ENCODE measurements at places on chromosomes 2 and 18.

DNA sequence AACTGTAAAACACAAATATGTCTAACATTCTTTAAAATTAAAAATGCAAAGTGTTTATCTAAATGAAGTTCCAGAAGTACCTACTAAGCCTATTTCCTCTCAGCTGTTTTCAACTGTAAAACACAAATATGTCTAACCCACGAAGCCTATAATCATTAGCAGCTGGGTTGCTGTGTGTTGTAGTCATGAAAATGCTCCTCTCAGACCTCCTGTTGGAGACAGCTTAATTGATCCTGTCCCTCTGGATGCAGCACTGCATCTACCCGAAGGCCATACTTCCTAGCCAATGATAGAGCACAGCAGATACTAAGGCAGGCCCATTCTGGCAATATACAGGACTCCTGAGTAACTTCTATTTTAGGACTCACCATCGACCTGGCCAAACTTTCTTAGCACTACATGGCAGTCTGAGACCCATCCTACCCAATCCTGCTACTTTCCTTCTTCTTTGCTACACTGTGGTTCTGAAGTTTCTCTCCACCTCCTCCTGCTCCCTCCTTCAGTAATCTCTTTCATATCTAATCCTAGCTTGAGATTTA lies 92.5 kb upstream of the RBBP8 start:
- no peak for DNase-seq

- DNase-seq = no peak
Measured at GRCh38 chr2:238183821-238184220, 19.7 kb downstream of the ILKAP start.

DNA sequence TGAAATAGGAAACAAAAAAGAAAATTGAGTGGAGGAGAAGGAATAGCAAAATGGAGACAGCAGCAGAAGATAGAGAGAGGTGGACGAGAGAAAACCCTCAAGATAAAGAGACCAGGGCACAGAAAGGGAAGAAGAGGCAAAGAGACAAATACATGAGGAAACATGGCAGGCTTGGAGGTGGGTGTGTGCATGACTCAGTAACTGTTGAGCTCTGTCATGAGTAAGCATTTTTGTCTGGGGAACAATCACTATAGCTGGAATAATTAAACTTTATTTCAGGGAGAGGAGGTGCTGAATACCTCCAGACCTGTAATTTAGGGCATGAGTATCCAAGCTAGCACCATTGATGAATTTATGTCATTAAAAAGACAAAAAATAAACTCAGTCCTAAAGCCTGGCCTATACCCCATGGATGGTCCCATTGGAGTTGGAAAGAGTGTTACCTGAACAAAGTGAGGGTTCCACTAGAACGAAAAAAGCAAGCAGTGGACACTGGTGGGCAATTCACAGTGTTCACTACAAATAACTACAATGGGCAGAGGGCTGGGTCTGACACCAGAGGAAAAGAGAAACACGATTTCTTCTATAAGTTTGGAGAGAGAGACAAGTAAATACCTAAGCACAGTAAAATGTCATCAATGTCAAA lies 145.5 kb downstream of the ADCYAP1 start:
- no peak for DNase-seq

- DNase-seq = peak; percentile 3
Measured at GRCh38 chr2:201779901-201780673, 646 bp downstream of the ALS2 start.

DNA sequence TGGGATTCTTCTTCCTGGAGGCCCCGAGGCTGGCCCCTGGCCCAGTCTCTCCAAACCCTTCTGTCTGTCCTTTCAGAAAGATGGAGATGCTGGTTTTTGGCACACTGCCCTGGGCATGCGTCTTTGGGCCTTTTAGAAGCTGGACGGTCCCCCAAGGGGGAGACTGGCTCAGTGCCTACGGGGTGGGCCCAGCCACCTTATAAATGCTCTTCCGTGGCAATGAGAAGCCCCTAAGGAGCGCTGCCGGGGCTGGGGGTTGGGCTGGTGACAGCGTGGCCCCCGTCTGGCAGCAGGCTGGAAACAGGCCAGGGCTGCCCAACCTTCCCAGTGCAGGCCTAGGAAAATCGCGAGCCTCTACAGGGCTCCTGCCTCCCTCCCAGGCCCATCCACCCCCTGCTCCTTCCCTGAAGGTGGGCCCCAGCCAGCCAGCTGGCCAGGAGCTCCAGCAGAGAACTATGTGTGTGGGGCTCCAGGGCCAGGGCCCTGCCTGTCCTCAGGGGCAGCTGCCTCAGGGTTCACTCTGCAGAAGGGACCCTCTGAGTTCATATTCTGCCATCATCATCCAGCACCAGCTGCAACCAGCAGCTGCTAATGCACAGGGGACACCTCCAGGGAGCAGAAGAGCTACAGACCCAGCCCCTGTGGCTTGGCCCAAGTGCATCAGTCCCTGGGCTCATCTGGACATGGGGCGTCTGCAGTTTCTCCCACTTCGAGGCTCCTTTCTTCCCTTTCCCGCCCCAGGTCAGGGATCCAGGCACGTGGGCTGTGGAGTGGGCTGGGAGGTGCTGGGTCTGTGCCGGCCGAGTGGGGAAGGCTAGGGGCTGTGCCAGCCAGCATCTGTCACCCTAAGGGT lies 107.6 kb upstream of the OTOS start:
- no peak for DNase-seq

- DNase-seq = no peak
Measured at GRCh38 chr18:76233406-76233805, 261.6 kb downstream of the ZNF516 start.

- DNase-seq = no peak
Measured at GRCh38 chr2:187506416-187506815, 47.8 kb downstream of the TFPI start.

- DNase-seq = no peak
Measured at GRCh38 chr2:80377071-80377470, 72.5 kb upstream of the LRRTM1 start.

- no peak for DNase-seq
Measured at GRCh38 chr2:96129528-96130120, 8.7 kb downstream of the ASTL start.

DNA sequence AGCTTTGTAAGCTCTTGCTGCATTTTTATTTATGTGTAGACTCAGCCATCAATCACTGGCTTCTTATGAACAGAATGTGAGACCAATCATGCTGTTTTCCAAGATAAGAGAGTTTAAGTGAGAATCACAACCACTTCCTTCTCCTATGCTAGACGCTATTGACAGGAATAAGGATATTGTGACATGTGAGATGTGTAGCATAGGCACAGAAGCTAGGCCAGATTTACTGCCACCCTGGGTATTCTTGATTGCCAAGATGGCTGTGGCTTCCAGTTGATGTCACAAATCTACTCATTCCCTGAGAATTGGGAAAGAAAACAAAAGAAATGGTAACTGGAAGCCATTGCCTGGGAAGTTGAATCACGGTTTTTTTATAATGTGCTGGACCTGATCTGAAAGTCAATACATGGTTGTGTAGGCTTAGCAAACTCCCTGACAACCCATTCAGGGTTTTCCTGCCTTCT lies 49.9 kb downstream of the RAB27B start:
- DNase-seq = no peak

GRCh38 chr2:129393816-129394215 lies 585.6 kb upstream of the RAB6C start:
- no peak for DNase-seq

DNA sequence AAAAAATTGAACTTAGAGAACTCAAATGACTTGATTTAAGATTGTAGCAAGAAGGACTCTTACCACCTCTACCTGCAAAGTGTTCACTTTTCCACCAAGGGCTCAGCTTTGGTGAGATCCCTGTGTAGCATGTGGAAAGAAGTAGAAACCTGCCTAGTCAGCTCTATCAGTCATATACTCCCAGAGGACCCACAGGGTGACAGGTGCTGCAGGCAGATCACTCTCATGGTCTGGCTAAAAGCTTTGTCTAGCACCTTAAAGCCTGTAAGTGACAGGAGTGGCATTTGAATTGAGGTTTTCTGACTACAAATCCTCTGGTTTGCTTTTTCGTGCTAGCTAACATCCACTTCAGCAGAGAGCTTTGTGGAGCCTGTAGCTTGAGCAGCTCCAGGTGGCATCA lies 18.7 kb upstream of the NEMP2 start:
- DNase-seq = no peak

DNA sequence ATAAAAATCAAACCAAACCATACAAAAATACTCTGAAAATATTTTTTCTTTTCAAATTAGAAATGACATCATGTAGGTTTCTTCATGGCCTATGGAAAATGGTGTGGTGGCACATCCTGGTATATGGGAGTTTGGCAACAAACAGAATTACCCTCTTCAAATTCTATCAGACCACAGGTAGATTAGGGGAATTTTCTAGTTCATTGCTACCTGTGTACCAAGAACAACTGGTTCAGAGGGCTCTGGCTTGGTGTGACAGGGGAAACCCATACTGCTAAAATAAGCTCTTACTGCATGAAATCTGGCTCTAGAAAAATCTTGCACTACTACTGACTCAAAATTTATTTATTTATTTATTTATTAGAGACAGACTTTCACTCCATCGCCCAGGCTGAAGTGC lies 63.4 kb upstream of the PELI1 start:
- no peak for DNase-seq

- DNase-seq = peak; percentile 83
Measured at GRCh38 chr2:85504778-85505261, 34.1 kb upstream of the MAT2A start.

DNA sequence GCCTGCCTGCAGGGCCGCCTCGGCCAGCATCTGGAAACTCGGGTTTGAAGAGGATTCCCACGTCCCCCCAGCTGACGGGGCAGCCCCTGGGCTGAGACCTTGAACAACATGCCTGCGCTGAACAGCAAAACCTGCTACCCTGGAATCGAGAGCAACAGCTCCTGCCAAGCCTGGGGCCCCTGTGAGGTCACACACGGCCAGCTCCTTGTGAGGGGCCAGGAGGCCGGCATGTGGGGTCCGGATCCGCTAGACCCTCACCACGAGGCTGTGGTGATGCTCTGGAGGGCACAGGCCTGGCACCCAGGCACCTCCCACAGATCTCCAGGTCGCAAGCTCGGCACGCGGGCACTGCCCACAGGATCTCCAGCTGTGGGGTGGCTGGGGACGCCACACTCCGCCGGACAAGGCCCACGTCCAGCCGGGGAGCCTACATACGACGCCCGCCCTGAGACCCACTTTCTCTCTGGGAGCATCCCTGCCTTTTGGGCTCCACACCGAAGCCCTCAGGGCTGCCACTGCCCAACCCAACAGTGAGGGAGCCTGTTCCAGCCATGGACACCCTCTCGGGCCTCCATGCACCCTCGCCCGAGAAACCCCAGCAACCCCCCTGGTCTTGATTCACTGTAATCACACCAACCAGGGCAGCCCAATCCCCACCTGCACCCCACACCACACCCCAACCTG lies 34.1 kb downstream of the SLC66A2 start:
- no peak for DNase-seq

DNA sequence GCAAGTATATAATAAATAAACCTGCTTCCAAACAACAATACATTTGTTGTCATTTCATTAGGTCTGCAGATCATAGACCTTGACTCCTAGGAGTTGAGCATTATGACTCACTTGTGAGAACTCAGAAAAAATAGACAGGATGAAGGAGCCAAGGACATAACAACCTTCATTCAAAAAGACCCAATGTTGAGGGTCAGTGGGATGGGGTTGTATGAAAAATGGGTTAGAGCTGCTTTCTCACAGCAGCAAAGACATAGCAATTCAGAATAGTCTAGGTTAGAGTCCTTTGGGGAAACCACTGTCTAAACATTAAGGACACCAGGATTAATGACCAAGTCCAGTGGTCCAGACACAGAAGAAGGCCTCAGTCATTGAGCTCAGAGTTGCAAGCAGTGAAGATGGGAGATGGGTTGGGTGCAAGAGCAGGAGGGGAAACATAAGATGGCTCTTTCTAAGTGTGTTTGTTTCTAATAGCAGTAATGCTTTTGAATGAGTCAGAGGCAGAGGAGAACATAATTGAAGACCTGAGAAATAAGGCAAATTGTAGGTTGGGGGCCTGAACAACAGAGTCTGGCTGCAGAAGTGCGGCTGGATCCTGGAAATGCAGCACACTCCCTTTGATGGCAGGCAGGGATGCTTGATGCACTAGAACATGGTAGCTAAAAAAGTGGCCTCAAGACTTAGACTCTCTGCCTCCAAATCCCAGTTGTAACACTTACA lies 3.7 kb upstream of the SERPINB10 start:
- DNase-seq = no peak

DNA sequence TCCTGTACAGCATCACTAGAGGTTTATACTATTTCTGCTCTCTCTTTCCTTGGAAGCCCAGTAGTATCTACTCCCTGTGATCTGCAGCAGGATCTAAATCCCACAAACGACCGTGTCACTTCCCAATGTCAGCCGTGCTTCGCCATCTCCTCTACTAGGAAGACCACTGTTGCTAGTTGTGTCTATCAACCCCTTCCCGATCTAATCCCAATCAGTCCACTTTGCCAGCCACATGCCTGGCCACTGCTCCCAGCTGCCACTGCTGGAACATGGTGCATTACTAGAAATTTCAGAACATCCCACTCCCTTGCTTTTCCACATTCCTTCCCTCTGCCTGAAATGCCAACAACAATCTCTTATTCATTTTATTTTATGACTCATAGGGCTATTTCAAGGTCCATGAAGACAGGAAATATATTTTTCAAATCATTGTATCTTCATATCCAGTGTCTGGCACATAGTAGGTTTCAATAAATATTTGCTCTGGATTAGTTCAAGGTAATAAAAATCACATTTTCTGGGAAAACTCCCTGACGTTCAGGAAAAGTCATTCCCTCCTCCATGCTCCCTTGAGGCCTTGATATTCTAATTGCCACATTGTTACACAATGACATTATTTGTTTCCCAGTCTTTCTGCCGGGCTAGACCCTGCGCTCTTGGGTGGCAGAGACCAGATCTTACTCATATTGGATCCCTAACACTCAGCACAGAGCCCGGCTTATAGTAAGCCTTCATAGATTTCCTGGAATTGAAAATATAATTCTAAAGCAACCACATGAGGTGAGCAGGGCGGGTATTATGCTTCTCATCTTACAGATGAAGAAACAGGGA lies 2.1 kb upstream of the TRIB2 start:
- DNase-seq = no peak

GRCh38 chr2:144143294-144144151 lies 376.4 kb downstream of the ZEB2 start:
- DNase-seq = no peak

DNA sequence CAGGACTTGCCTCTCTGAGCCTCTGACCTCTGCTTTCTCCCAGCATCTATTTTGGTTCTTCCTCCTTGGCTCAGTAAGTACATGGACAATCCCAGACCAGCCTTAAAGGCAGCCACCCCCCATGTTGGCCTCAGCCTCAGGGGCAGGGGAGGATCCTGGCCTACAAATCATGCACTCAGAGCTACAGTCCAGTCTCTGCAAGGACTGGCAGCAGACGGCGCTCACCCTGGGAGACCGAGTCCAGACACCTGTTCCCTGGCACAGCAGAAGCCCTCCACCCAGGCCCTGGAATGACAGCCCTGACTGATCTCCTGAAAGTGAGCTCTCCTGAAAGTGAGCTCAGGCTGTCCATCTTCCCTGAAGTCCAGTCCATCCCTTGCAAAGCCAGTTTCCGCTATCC lies 25.7 kb upstream of the PTPN4 start:
- DNase-seq = no peak
